ENCODE measurements at places on chromosomes 7 and 10.

GRCh38 chr10:123402656-123403055, 248.5 kb downstream of the BUB3 start:
- peak; percentile 0 for DNase-seq

DNA sequence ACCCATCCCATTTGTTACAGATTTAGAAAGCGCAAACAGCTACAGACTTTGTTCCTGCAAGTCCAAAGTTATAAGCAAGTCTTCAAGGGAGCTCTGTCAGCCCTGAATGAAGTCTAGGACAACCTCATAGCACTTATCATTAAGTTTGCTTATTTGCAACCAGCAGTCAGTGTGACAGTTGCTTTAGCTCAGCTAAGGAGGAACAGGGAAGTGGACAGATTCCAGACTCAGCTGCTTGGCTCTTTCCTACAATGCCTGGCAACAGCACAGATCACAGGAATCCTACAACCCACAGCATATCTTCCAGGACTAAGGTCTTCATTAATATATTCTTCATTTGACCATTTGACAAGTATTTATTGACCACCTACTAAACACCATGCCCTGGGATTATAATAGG, 17.4 kb upstream of the KIF5B start:
- no peak for DNase-seq

GRCh38 chr10:1187855-1188557, 131.8 kb downstream of the WDR37 start:
- DNase-seq, result no peak

DNA sequence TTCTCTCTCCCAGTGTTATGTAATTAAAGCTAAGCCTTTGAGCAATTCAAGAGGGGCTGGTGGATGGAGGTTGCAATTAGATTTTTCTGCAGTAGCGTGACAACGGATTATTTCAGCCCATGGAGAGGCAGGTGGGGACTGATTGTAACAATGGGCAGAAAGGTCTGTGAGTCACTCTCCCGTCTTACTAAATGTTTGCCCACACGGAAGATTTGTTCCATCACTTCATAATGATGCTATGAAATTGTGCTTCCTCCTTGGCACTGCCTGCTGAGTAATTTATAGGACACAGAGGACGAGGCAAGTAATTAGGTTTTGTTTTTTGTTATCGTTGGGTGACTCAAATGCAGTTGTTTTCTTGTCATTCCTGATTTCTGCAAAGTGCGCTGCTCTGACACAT, 594.5 kb upstream of the DPP6 start:
- DNase-seq, result no peak

GRCh38 chr10:70906953-70907636, 18.7 kb upstream of the PCBD1 start:
- no peak for DNase-seq

Data from CD4-positive, alpha-beta T cell treated with Interleukin-10 for 1 hour (primary cell).